ENCODE measurements at places on chromosomes 12 and 14.
A peak's percentile ranks its signal among the peaks of the same experiment; 100 is the strongest.

- no peak for DNase-seq
These were observed 1.2 kb downstream of the NOVA1 start for GRCh38 chr14:26596543-26597061.

DNA sequence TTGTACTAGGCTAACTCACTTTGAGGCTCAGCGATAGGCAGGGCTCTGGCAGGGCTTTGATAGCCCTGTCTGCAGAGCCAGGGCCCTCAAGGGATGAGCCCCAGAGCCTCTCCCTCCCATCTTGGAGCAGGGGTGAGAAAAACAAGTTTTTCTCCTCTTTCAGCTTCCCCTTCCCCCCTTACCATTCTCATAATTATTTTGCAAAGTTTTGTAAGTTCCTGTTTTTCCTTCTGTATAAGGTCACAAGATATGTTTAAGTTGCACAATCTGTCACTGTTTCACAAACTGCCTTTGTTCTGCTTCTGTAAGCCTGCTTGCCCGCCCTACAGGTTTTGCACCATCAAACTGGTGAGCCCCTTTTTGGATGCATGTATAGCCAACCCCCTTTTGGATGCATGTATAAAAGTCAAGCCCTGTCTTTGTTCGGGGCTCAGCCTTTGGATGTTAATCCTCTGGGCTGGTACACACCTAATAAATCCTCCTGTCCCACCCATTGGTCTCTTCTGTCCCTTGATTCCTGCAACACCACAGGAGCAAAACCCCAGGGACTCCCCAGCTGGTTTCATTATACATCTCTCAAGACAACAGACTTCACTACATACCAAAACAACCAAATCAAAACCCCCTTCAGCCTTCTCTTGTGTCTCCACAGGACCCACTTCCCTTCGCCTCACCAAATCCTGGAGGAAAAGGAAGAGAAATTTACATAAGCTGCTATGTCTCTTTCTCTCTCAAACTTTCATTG lies 52.5 kb upstream of the RESF1 start:
- no peak for DNase-seq

DNA sequence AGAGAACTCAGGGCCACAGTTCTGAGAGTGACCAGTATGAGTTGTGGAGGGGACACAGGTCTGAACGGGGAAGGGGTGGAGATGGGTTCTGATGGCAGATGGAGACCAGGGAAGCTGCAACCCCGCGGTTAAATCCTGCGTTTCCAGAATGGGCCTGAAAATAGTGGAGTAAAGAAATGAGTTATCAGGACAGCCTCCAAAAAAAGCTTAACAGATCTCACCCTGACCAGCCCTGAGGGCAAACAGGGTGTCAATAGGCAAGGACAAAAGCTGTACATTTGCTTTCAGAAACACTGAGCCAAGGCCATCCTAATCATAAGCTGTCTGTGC lies 555 bp upstream of the RTN1 start:
- DNase-seq, result no peak

DNA sequence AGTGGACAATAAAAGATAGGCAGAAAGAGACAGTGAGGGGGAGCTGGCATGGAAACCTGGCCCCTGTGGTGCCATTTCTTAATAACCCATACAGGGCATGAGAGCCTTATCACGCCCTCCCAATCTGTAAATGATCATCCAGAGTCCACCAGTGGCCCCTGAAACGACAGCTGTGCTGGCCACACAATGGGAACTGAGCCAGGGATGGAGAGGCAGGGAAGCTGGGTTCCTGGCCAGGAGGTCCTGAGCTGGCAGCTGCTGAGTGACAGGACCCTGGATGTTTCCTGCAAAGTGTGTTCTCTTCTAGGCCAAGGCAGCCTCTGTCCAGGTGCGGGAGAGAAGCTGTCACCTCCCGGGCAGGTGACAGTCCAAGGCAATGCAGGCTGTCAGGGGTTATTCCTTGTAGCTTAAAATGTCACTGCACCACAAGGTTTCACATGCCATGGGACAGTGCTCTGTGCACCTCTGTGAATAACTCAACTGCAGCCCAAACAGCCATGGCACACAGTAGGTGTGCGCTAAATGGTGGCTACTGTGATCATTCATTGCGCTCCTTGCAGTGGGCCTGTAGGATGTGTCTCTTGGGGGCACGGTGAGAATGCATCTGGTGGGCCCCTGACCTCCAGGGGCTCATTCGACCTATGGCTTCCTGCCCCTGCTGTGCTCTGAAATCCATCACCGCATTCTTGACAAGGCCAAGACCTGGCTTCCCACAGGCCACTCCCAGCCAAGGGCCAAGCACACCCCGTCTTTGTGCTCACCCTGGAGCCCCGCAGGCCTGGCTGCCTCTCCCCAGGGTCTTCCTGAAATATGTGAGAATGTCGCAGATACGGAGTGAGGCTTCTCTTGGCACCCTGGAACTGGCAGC lies 46.3 kb upstream of the BCL11B start:
- DNase-seq, result no peak

- no peak for DNase-seq
These were observed 306.6 kb upstream of the TMPO start for GRCh38 chr12:98208816-98209215.

- no peak for DNase-seq
These were observed 13.0 kb upstream of the NUDT14 start for GRCh38 chr14:105193916-105194782.

DNA sequence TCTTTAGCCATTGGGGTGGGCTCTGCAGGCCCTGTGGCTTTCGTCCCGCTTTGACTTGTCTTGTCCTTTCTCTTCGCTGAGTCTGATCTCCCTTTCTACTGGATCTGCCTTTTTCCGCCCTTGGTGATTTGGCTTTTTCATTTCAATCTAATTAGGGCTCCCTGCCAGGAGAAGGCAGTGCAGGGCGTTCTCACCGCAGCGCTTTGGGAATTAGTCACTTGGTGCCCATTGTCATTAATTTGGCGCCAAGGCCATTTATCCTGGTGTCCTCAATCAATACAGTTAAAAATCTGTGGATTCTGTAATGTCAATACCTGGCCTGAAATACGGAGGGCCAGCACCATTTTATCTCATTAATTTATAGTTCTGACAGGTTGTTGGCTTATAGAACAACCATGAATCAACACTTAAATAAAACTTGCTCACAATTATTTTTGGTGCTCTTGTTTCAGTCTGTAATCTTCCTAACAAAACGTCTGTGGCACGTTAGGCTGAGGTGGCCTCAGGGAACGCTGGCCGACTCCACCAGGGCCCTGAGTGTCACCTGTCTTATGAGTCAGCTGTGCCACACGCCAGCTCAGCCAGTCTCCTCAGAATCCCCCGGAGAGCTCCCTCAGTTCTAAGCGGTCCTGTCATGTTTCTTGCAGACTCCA lies 115.7 kb downstream of the BEGAIN start:
- no peak for DNase-seq

- DNase-seq, result no peak
These were observed 22.4 kb downstream of the SLC7A8 start for GRCh38 chr14:23160924-23161522.

DNA sequence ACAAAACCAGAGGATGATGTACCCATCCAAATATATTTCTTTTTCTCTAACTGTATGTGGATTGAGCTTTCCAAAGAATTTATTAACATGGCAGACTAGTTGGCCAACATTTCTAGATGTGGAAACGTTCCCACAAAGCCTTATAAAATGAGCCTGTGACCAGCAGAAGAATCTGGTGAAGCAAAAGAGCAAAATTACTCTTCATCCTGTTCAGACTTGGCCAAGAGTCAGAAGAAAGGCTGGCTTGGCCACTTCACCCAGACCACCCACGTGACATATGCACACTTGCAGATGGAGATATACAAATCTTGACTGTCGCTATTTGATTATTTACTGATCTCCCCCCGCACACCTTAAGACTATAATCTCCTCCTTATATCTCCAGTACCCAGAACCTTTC lies 96.7 kb downstream of the NUAK1 start:
- DNase-seq, result no peak

DNA sequence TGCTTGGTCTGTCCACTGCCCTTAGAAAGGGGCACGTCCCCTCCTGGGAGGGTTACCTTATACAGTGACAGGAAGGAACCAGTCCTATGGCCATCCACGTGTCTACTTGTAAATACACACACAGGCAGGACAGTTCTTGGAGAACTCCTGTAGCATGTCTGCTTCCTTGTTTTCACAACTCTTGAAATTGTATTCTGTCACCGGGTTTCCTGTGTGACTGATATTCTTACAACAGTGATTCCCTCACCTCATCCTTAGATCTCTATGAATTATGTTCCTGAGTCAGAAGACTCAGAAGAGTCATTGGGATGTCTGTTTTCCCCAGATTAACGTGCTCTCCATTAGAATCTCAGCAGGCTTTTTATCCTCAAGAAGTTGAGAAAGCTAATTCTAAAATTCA lies 44.1 kb upstream of the DYNC1H1 start:
- DNase-seq, result no peak

DNA sequence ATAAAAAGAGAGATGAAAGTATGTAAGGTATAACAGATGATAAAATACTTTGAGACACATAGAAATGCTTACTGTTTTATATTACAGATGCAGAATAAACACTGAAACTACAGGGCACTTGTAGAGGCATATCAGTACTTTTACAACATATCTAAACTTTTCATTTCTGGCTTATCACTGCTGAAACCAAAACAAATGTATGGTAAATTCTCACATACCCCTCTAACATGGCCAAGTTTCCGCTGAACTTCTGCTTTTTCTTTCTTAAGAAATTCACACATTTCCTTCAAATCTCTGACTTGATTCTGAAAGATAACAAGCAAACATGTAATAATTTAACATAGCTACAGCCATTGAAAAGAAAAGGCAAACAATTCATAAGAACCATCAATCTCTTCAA lies 33.3 kb upstream of the C12orf50 start:
- peak; percentile 8 for DNase-seq

GRCh38 chr12:17076811-17077210 lies 470.8 kb upstream of the LMO3 start:
- DNase-seq, result no peak

DNA sequence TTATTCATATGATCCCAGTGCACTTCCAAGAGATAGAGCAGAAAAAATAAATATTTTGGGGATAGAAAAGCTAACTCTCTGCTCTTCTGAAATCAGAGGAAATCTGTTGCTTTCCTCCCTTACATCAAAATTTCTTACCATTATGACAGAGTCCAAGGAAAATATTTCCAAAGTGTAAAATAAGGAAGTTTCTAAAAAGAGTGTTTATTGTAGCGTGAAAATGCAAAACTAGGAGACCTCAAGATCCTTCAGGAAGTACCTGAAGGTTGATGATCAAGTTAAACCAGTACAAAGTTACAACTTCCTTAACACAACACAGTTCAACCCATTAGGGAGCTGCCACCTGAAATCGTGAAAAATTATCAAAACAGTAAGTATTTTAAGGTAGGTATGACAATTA lies at the start of gene OR6C2:
TSS of gene OR6C2 (plus strand) at position 301 of the 400 bp plus-strand sequence. CDS start 8,138 bp downstream, outside the sequence.
- DNase-seq, result no peak

GRCh38 chr12:98352835-98353234 lies 162.6 kb upstream of the TMPO start:
- no peak for DNase-seq

- DNase-seq, result no peak
These were observed 12.2 kb upstream of the CLEC2A start for GRCh38 chr12:9944391-9944790.

DNA sequence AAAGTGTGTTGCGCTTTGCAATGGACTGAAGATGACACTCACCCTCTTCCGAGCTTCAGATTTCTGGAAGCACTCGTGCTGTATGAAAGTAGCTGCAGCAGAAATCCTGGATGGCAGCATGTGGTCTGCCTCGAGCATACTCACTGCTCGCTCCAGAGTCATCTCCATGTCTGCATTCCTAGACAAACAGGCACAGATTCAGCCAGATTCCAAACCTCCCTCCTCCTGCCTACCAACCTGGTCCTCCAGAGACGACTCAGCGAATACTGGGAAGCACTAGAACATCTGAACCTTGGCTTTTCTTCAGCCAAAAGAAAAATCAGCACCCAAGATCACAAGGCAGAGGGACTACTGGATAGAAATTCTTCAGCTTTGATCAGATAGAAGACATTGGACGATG lies 27.7 kb downstream of the PKP2 start:
- DNase-seq, result no peak

- DNase-seq, result no peak
These were observed 17.0 kb downstream of the NOC4L start for GRCh38 chr12:132161036-132161781.

DNA sequence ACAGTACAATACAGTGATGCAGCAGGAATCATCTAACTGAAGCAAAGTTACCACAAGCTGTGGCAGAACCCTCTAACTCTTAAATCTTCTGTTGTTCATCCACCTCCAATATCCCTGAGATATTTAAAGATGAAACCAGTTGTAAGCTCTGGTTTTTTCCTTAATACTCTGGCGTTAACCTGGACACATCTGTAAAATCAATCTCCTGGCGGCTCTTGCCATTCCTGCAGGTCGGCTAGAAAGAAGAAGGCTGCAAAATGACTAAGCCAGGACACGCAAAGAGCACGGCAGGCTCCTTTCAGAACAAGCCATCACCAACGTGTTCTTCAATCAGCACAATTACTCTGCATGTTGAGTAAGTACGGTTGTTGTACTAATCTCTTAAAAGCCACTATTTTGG lies 309.3 kb downstream of the MED13L start:
- no peak for DNase-seq

DNA sequence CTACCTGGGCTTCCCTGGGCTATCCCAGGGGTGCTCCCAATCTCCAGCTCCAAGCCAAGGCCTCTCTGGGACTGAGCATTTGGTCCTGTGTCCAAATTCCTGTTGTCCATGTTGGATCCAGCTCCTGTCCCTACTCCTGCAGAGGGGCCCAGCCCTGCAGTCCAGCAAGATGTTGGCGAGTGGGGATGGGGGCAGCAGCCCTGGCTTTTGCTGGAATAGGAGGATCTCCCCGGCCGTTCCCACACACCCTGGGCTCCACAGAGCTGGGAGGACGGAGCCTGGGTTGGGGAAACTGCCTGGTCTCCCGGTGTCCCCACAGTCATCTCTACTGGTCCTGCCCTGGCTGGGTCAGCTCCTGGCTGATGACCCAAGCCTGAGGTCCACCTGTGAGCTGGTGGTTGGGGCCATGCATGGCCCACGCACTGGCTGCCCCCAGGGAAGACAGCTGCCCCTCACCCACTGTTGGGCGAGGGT lies 219.6 kb upstream of the C14orf180 start:
- DNase-seq, result no peak
